ENCODE measurements at places on chromosomes 3 and 15.

DNA sequence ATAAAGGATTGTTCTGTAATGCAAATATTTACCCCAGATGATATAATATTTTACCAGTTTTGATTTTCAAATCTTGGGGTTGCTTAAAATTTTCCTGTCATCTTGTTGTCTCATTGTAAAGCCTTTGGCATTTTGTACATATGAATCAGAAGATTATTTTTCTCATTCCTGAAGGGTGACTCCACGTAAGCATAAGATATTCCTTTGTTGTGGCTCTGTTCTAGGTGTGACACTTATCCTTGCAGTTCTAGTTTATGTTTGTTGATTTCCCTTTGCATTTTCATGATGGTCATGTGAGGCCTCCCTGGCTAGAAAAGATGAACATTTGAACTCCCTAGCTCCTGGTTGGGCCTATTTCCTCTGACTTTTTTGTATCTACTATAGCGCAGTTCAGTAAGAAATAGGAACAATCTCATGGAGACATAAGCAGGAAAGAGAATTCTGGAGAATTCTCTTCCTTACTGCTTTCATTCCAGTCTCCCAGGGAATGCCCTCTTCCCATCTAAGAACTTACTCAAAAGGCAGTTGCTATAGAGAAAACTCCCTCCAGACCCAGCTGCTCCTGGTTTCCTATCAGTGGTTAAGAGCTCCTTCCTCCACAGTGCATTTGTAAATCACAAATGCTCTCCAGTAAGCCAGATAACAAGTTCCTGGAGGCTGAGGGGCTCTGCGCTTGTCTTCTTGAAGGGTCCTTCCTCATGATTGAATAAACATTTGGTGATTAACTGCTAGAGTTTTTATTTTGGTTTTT is 124.7 kb downstream of the WNT5A start:
- DNase-seq = no peak

GRCh38 chr3:32106132-32106928 is at the start of gene GPD1L:
TSS of gene GPD1L (plus strand) at chr3:32106620. CDS start at chr3:32106712, 92 bp downstream.
- peak; percentile 96 for DNase-seq

DNA sequence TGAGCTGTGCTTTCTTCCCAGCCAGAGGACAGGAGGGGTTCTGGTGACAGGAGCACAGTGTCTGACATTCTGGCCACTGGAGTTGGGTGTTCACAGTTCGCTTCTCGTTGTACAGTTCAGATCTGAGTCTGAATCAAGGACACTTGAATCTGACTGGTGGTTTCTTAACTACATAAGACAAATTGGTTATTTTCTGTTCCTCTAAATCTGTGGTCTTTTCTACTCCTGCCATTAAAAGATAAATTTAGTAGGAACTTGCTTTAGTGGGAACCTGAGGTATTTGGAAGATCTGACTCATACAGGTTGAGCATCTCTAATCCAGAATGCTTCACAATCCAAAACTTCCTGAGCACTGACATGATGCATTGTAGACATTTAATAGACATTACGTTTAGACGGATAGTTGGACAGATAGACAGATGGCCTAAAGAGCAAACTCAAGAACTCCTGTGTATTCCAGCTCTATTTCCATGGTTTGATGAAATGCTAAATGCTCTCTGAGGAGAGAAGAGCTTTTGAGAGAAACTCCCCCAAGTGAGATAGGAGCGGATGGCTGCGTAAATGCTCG is 71.0 kb downstream of the CCK start:
- peak; percentile 62 for DNase-seq

GRCh38 chr3:138355071-138355470 is 6.7 kb downstream of the MRAS start:
- no peak for DNase-seq

GRCh38 chr3:190026154-190026553 is 94.5 kb downstream of the P3H2 start:
- no peak for DNase-seq

DNA sequence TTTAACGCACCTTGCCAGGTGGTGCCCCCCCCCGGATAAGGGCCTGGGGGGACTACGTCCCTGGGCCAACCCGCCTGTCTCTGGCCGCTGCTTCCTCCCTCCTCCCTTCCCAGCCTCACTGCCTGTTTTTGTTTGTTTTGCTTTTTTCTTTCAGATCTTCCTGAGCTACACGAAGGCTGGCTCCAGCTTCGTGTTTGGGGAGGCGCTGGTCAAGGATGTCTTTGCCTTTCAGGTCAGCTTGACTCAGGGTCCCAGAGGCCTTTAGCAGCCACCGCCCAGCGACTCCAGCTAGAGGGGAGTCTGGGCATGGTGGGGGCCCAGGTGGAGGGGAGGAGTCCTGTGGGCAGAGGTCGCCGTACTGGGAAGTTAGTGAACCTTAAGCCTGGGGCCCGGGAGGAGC is 24.1 kb downstream of the SLC28A1 start:
- no peak for DNase-seq

GRCh38 chr3:127480196-127480954 is 110.2 kb downstream of the TPRA1 start:
- DNase-seq = no peak

DNA sequence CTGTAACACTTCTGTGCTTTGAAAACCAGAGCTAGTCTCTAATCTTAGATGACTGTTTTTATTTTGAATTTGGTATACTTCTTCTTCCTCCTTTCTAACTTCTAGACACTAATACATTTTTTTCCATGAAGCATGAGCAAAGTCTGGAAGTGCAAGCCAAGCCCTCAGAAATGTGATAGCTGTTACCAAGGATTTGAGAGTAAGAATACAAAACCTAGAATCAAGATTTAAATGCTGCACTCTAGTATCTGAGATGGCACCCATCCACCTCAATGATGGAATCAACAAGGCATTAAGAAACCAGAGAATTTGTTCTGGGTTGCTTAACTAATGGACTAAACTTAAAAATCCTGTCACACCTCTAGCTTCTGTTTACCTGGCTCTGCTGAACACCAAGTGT is 9.2 kb downstream of the FEZF2 start:
- no peak for DNase-seq

GRCh38 chr3:69530554-69530953 is 144.7 kb upstream of the FRMD4B start:
- no peak for DNase-seq

DNA sequence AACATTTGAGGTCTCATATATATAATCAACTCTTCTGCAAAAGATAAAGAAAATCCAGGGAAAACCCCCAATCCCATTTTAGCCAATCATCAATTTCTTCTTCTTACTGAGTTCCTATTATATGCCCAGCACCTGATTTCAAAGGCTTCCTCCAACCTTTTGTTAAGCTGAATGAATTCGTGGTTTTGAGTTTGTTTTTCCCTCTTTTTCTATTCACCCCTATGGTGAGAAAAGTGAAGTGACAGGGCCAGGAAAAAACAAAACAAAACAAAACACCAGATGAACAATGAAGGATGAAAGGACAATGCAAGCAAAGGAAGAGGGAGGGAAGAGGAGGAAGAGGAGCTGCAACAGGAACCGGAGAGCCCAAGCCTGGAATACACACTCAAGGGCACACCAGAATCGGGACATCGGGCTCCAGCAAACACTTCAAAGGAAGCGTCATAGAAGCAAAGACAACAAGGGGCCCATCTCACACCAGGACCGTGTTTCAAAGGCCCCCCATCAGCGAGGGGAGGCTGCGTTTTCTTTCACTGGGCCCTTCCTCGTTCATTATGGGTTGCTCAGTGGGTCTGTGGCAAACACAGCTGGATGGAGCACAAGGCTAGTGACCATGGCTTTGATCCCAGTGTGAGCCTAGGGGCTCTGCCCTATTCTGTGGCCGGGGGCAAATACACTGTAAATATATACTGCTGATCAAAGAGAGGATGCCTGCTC is 50.2 kb downstream of the VGLL4 start:
- no peak for DNase-seq

DNA sequence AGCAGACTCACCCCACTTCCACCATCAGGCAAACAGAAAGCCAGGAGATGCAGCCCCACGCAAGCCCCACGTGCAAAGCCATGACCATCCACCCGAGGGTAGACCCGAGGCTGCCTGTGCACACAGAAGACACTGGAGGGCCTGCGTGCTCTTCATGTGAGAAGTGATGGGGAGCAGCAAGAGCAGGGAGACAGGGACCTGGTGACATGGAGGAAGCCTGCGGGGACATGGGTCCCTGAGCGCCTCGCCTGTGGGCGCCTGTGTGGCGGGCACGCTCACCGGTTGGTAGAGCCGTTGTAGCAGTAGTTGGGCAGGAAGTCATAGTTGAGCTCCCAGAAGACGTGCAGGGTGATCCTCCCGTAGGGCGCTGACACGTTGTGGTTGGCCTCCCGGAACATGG is 65.0 kb downstream of the NIPA2 start:
- no peak for DNase-seq

GRCh38 chr3:78972617-78973301 is 795.0 kb downstream of the ROBO1 start:
- DNase-seq = peak; percentile 29

GRCh38 chr15:97189162-97189780 is 771.2 kb upstream of the ARRDC4 start:
- no peak for DNase-seq

- DNase-seq = no peak
These were observed 1.7 kb upstream of the STAB1 start for GRCh38 chr3:52493232-52494017.

- no peak for DNase-seq
These were observed 14.3 kb downstream of the CGNL1 start for GRCh38 chr15:57390583-57390982.

GRCh38 chr15:93333796-93334195 is 244.8 kb upstream of the RGMA start:
- peak; percentile 9 for DNase-seq

DNA sequence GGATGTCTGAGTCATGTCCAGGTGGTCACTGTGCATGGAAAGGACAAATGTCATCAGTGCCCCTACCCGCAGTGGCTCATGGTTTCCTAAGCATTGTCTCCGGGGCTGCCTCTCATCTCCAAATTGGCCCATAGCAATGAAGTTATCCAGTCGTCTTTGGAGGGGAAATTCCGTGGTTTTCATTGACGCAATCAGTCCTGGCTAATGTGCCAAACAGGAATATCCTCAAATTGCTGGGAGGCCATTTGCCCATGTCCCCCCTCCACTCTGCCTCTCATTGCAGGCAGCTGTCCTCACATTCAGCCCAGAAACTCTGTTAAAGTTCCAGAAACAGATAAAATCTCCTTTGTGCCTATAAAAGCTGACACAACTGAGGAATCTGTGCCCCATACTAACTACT is 81.6 kb downstream of the MCTP2 start:
- no peak for DNase-seq

- no peak for DNase-seq
These were observed 72.7 kb downstream of the FBLN2 start for GRCh38 chr3:13621381-13622221.

GRCh38 chr3:160403796-160404470 is 4.5 kb downstream of the SMC4 start:
- DNase-seq = no peak

- peak; percentile 35 for DNase-seq
These were observed 27.2 kb upstream of the TNFSF10 start for GRCh38 chr3:172550347-172550943.

GRCh38 chr3:194989241-194989640 is 281.7 kb downstream of the XXYLT1 start:
- no peak for DNase-seq

GRCh38 chr15:63188926-63189871 is at the start of gene RAB8B:
TSS of gene RAB8B (plus strand) at chr15:63189606. CDS start at chr15:63189625, 19 bp downstream.
- DNase-seq = peak; percentile 97

GRCh38 chr3:57753016-57753415 is 3.1 kb upstream of the SLMAP start:
- no peak for DNase-seq

DNA sequence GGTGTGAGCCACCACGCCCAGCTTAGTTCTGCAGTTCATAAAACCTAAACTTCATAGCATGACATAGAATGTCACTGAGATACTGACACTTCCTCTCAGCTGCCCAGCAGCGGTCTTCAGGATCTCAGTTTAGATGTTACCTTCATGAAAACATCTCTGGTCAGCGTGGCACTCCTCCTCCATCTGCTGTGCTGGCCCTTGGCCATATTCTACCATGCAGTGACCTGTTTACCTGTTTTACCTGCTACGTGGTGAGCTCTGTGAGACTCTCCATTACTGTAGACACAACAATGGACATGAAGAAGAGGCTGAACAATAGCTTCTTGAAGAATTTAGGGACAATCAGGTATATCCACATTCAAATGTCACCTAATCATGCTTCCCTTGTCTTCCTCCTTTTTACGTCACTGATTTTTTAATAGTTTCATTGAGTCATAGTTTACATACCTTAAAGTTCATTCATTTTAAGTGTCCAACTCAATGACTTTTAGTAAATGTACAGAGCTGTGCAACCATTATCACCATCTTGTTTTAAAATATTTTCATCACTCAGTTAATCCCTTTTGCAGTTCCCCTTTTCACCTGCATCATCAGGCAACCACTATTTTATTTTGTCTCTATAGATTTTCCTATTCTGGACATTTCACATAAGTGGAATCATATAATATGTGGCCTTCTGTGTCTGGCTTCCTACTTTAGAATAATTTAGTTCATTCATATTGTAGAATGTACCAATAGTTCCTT is 32.2 kb upstream of the PTPN23 start:
- no peak for DNase-seq

DNA sequence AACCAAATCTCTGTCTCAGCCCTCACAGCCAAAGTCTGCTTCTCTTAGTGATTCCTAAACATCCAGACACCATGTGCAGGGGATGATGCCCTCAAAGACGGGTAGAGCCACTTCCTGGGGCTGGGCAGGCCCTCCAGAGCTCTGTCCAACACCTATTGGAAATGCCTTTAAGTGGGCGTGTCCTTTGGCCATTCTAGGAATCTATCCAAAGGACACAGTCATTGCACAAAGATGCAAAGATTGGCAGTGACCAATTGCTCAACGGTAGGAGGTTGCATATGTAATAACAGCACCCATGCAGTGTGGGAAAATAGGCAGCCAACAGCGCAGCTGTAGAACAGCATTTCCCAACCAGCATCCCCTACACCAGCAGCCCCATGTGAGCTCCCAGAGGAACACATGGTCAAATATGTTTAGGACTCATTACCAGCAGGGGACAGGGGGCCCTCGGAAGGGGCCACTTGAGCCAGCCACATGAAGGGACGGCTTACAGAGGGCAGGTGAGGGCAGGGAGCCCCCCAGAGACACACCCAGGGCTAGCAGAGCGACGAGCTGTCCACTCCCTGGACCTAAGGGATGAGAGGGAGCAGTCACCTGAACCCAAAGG is 142.8 kb upstream of the IQSEC1 start:
- no peak for DNase-seq

- DNase-seq = no peak
These were observed 339.1 kb downstream of the KCNH8 start for GRCh38 chr3:19487386-19487785.
